ENCODE measurements at places on chromosomes 13 and 19.

GRCh38 chr13:61770681-61771080 lies 355.0 kb upstream of the PCDH20 start:
- DNase-seq = no peak

DNA sequence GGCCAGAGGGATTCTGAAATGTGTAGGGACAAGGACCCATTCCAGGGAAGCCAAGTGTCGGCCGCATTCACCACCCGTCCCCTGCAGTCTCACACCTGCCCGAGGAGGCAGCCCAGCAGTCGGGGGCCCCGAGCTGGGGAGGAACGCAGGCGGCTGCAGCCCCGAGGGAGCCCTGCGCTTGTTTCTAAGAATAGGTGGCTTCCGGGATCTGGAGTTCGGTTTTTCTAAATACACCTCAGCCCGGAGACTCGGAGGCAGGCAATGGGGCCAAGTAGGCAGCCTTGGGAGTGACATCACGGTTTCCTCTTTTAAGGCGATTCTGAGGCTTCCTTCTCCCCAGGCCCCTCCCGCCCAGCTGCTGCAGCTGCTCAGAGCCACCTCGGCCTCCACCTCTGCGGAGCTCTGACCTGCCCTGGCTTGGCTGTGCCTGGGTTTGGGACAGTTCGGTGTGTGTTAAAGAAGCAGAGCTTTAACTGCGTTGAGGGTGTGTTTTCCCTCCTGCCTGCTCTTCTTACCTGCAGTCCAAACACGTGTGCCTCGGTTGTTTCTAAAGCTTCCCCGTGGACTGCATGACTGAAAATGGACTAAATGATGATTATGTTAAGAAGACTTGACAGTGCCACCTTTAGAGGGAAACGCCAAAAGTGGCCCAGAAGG lies 80.5 kb downstream of the COL4A2 start:
- no peak for DNase-seq

DNA sequence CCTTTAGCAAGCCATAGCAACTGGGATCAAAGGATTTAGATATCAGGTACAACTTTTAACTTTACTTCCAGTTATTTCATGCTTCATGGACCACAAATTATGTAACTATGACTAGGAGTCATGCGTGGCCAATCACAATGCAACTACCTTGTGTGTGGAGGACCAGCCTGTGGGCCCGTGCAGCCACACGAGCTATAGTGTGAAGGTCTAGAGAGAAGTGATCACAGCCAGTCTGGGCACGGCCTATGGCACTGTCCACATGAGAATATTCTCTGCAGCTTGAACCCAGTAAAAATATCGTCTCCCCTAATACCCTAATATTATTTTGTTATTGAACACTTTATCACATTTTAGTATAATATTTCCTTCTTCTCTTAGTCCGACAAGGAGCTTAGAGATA lies 464.9 kb upstream of the MIR17HG start:
- no peak for DNase-seq

DNA sequence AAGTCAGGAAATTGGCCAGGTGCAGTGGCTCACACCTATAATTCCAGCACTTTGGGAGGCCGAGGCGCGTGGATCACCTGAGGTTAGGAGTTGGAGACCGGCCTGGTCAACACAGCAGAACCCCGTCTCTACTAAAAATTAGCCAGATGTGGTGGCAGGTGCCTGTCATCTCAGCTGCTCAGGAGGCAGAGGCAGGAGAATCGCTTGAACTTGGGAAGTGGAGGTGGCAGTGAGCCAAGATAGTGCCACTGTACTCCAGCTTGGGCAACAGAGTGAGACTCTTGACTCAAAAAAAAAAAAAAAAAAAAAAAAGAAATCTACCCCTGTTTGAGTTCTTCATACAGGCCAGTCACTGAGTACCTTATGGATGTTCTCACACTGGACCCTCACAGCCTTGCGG lies 42.0 kb downstream of the SLC15A1 start:
- no peak for DNase-seq

- DNase-seq = no peak
Measured at GRCh38 chr13:46605825-46606554, 53.0 kb downstream of the LRCH1 start.

- DNase-seq = peak; percentile 82
Measured at GRCh38 chr13:43786766-43787517, at the start of gene ENOX1. TSS of gene ENOX1 (minus strand) at chr13:43786972.

DNA sequence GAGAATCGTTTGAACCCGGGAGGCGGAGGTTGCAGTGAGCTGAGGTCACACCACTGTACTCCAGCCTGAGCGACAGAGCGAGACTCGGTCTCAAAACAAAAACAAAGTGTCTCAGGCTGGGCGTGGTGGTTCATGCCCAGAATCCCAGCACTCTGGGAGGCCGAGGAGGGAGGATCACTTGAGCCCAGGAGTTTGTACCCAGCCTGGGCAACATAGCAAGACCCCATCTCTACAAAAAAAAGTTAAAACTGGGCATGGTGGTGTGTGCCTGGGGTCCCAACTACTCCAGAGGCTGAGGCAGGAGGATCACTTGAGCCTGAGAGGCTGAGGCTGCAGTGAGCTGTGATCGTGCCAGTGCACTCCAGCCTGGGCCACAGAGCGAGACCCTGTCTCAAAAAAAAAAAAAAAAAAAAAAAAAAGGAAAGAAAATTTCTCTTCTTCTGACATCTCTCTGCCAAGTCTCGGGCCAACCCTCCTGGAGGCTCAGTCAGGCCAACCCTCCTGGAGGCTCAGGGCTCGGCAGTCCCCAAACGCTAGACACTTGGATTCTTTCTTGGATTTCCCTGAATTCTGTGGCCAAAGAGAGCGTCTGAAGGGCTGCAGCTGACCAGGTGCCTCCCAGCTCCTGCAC lies 26.3 kb downstream of the ARID3A start:
- DNase-seq = no peak

DNA sequence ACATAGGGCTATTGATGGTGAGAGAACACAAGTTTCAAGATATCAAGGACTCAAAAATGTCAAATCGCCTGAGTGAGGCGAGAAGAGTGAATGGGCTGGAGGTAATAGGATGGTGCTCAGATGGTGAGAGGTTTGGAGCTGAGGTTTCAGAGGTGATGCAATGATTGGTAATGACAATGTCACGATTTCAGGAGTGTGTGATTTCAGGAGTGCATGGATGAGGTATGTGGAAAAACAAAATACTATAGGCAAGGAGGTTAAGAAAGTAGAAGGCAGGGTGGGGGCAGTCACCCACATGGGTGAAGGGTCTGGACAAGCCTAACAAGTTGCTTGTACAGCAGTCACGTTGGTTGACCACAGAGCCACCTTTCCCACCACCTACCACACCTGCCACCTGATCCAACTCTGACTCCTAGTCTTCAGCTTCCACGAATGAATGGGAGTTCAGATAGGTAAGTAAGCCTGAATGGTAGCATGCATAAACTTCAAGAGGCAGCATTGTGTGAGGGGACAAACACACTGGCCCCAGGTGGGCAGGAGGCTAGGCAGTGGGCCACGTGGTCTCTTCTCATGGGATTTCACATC lies 71.5 kb downstream of the RUBCNL start:
- DNase-seq = no peak

GRCh38 chr19:37817180-37817981 lies 38.0 kb upstream of the ZNF573 start:
- DNase-seq = peak; percentile 75

DNA sequence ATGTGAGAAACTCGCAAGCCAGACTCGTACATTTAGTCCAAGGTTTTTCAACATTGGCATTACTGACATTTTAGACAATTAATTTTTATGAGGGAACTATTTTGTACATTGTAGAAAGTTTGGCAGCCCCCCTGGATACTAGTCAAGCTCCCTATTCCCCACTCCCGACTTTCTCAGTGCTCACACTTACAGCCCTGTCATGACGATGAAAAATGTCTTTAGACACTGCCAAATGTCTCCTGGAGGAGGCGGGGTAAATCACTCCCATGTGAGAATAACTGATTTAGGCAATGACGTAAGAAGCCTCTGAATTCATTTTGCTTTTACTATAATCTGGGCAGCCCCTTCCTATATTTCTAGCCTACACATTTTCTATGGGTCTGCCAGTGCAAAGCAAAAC lies 535.8 kb upstream of the KLHL1 start:
- no peak for DNase-seq

DNA sequence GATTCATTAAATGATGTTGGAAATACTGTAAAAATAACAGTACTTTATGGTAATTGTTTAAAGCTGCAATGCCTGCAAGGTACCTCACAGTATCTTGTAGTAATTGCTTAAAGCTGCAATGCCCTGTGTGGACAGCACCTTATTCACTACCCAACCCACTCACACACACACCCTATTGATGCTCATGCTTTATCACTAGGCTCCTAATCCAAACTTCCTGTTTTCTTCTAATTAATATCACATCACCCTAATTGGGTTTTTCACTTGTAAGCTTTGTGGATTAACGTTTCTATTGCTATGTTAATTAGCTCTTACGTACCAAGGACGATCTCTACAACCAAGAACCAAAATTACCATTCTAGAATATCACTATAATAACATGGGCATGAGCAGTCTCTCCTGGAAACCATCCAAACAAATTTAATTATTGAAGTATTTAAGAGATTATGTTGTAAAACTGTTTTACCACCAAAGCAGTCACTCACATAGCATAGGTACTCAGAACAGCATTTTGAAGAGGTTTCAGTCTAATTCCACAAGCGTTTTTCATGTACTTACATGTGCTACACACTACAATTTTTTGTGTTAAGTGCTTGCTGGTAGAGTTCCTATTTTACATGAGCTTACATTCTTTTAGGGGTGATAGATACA lies 303.8 kb downstream of the PCDH9 start:
- DNase-seq = no peak

- no peak for DNase-seq
Measured at GRCh38 chr13:48159826-48160225, 64.9 kb upstream of the MED4 start.

DNA sequence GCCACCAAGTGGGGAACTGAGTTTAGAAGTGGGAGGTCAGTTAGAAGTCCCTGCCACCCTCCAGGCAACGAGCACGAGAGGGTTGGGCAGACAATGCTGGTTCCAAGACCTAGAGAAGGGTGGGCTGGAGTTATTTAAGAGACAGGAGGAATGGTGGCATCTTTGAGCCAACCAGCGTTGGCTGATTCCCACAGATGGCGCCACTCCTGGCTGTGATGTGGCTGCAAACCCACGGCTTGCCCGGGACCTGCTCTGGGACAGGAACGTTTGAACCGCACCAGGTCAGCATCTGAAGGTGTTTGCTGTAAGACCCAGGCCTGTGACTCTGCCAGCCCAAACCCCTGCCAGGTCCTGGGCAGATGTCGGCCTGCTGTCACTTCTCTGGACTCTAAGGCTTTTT lies 42.8 kb downstream of the BICRA start:
- DNase-seq = no peak

- no peak for DNase-seq
Measured at GRCh38 chr13:43996221-43996620, 116.5 kb downstream of the LACC1 start.
